Aorta (tissue), 5 donors: ENCODE measurements at places on chromosomes 7 and 10. TPM values are rescaled to one million over a fixed set of nuclear protein-coding genes. Genes with fewer than 3 reads are reported as not detected.

MRC1 gene
- polyA plus RNA-seq = 4.0 TPM

ST8SIA6 gene
- polyA plus RNA-seq = 0.10 TPM

FGFBP3 gene
- polyA plus RNA-seq = 1.5 TPM

CH25H gene
- 1.0 TPM for polyA plus RNA-seq

GDF10 gene
- polyA plus RNA-seq = not detected

CALN1 gene
- polyA plus RNA-seq = not detected

NUTM2E gene
- polyA plus RNA-seq = not detected

DYDC2 gene
- polyA plus RNA-seq = not detected

NME8 gene
- polyA plus RNA-seq = not detected

SNCG gene
- polyA plus RNA-seq = 209 TPM

ELN gene
- 262 TPM for polyA plus RNA-seq

KLF14 gene
- polyA plus RNA-seq = not detected

PAPOLB gene
- not detected for polyA plus RNA-seq

FXYD4 gene
- not detected for polyA plus RNA-seq

HHEX gene
- polyA plus RNA-seq = 6.3 TPM

VPS41 gene
- polyA plus RNA-seq = 20.8 TPM

FAM237B gene
- polyA plus RNA-seq = not detected

HTRA1 gene
- 324 TPM for polyA plus RNA-seq

USP6NL gene
- 4.1 TPM for polyA plus RNA-seq

CALCR gene
- 0.88 TPM for polyA plus RNA-seq

FBXO24 gene
- 1.2 TPM for polyA plus RNA-seq

MMS19 gene
- 73.4 TPM for polyA plus RNA-seq

THSD7A gene
- 0.03 TPM for polyA plus RNA-seq

EBLN1 gene
- polyA plus RNA-seq = not detected

AGMO gene
- polyA plus RNA-seq = 0.69 TPM

SPDYE5 gene
- polyA plus RNA-seq = not detected

FFAR4 gene
- not detected for polyA plus RNA-seq

JCAD gene
- 13.6 TPM for polyA plus RNA-seq

NRG3 gene
- polyA plus RNA-seq = 0.50 TPM

SKIDA1 gene
- 0.75 TPM for polyA plus RNA-seq

GPR37 gene
- polyA plus RNA-seq = 0.63 TPM

SSMEM1 gene
- not detected for polyA plus RNA-seq

SEMA4G gene
- 7.5 TPM for polyA plus RNA-seq

AKR1C8 gene
- not detected for polyA plus RNA-seq

IFIT1B gene
- not detected for polyA plus RNA-seq

CYP3A4 gene
- polyA plus RNA-seq = 12.9 TPM

C7orf33 gene
- polyA plus RNA-seq = not detected

DNAJC12 gene
- 4.4 TPM for polyA plus RNA-seq

PARG gene
- 6.9 TPM for polyA plus RNA-seq

SSC4D gene
- not detected for polyA plus RNA-seq

CCZ1B gene
- polyA plus RNA-seq = 16.8 TPM

CDC14C gene
- polyA plus RNA-seq = not detected

RBP4 gene
- 12.1 TPM for polyA plus RNA-seq

CCL26 gene
- polyA plus RNA-seq = 2.0 TPM

GRID2IP gene
- polyA plus RNA-seq = not detected

SPAG6 gene
- polyA plus RNA-seq = not detected
